Activated T-cell treated with anti-CD3 and anti-CD28 coated beads, Interleukin-2, amount 50 U/mL, for 1 hour (primary cell): ENCODE measurements at places on chromosomes 2 and 18.

GRCh38 chr2:96869281-96869821, 529 bp downstream of the SEMA4C start:
- no peak for DNase-seq

GRCh38 chr2:241862775-241863535, 4.3 kb upstream of the PDCD1 start:
- no peak for DNase-seq

DNA sequence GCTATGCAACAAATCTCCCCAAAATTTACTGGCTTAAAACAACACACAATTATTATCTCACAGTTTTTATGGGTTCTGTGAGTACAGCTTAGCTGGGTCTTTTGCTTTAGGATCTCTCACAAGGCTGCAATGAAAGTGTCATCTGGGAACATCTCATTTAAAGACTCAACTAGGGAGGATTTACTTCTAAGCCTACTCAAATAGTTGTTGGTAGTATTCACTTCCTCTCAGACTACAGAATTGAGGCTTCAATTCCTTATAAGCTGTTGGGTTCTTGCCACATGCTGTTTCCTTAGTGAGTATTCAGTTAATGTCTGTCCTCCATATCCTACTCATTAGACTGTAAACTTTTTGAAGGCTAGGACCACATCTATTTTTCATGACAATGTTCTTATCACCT, 72.3 kb downstream of the MDH1 start:
- DNase-seq, result no peak

DNA sequence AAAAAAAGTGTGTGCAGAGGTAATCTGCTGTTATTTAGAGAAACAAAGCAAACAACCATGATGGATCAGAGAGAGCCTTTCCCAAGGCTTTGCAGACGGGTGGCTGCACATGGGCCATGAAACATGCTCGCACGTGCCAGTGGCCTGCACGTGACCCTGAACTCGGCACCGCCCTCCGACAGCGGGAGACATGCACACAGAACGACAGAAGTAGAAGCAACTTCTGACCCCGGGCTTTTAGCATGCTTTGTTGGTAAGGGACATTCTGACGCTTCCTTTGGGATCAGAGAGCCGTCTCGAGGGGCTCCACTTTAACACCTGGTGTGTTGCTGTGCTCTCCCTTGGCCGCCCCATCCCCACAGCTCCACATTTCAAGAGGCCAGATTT, 112.5 kb downstream of the KCNF1 start:
- DNase-seq, result no peak

DNA sequence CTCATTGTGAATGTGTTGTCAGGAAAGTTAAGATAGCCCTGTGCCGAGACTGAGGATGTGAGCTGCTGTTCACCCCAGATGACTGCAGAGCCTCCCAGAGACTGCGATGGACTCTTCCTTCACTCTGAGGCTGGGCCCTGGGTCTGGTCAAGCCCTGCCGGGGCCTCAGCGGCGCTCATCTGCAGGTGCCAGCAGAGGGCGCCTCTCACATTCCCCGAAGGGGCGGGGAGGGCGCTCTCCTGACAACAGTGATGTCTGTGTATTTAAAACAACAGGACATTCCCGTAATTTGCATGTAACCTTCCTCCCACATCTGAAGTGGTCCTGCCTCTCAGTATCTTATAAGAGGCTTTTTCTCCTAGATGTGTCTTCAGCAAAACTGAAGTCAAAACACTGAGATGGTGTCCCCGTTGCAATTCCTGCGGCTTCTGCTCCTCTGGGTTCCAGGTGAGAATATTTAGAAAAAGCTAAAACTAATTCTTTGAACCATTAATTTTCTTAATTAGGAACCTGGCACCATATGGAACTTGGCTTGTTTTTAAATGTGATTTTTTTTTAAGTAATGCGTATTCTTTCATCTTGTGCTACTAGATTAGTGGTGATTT, 1377.9 kb downstream of the RPIA start:
- no peak for DNase-seq

DNA sequence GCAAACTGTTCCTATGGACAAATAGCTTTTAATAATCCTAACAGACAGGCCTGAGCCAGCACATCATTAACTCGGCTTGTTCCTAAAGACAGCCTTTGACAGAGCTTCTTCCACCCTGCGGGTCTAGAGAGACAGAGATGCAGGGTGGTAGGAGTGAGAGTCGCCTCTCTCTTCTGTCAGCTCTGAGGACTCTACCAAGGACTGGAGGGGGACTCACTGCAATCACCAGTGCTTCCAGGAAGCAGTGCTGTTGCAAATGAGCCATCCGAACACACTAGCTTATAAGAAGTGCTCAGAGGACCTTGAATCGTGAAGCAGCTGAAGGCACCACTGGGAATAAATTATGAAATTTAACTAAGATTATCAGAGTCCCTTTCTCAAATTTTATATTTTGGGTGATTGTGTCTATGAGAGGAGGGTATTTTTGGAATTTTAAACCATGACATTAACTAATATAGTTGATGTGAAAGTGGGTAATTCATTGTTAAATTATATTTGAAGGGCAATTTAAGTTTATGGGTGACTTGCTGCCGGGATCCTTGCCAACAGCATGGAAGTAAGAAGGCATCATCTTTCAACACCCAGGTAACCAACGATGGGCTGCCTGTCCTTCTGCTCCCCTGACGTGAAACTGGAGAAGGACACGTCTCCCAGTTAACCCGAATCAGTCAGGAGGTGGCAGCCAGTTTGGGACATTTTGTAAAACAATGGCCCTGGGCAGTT, 43.6 kb upstream of the PXDN start:
- DNase-seq, result no peak

- DNase-seq, result no peak
Observed at GRCh38 chr2:224023188-224023587, 15.9 kb downstream of the SERPINE2 start.

- no peak for DNase-seq
Observed at GRCh38 chr2:236670235-236670620, 100.6 kb downstream of the ACKR3 start.

DNA sequence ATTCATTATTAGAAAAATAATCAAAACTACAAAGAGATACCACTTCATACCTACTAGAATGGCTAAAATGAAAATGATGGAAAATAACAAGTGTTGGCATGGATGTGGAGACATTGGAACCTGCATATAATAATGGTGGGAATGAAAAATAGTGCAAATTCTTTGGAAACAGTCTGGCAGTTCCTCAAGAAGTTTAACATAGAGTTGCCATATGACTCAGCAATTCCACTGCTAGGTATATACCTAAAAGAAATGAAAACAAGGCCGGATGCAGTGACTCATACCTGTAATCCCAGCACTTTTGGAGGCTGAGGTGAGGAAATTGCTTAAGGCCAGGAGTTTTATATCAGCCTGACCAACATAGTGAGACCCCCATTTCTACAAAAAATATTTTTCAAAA, 41.6 kb upstream of the ACYP2 start:
- no peak for DNase-seq

DNA sequence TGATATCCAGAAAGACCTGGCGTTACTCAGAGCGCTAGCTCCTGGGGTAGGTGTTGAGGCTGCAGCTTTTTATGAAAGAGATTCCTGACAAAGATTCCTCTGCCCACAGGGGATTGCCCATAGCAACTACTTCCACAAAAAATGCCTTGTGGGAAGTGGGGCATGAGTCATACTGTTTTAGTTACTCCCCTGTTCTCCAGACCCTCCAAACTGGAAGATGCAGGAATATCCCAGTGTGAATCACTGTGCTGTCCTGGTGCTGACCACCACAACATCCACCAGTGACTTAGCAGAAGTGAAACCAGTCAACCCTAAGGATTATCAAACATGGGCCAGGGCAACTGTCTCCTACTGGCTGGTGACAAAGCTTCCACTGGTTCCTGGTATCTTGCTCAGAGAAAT, 61.8 kb downstream of the CDH2 start:
- no peak for DNase-seq

DNA sequence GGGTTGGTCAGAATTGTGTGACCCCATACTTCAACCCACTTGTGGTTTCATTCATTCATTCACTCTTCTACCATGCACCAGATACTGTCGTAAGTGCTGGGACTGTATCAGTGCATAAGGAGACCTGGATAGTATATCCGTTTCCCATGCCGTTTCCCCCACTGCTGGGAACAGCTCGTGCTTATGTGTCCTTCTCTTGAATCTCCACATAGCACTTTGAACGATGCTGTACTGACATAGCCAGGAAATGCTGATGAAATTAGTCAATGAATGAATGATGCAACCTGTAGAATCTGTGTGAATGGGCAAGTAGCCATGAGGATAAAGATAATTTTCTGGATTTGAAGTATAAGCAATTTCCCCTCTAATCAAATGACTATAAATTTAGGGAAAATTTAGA, 276.1 kb downstream of the BCL2 start:
- DNase-seq, result no peak

DNA sequence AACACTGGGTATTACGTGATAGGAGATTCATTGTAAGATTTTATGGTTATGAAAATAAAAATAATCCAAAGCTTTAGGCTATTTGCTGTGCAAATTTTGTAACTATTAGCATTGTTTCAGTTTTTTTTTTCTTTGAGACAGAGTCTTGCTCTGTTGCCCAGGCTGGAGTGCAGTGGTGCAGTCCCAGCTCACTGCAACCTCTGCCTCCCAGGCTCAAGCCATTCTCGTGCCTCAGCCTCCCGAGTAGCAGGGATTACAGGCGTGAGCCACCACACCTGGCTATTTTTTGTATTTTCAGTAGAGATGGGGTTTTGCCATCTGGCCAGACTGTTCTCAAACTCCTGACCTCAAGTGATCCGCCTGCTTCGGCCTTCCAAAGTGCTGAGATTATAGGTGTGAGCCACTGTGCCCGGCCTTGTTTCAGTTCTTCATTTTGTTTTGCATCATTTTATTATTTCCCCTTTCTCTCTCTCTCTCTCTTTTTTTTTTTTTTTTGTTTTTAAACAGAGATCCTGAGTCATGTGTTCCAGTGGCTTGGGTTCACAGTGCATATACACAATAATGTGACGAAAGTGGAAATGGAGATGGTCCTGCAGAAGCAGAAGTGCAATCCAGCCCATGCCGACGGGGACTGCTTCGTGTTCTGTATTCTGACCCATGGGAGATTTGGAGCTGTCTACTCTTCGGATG, 25.8 kb downstream of the CASP10 start:
- DNase-seq, result no peak

DNA sequence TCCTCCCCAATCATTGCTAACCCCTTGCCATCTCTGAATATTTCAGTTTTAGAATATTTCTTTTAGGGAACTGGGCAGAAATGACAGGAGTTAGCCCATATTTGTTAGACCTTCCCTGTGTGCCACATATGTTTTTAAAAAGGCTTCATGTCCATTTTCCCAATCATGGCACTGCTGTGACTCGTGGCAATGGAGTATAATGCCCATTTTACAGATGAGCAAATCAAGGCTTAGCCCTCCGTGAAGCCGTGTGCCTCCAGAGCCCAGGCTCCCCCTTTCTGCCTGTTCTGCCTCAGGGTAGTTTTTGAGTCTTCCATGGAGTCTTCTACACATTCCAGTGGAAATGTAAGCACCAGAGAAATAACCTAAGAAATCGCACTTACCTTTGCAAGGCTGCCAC, 130.1 kb downstream of the KCTD1 start:
- no peak for DNase-seq

GRCh38 chr2:212897296-212897695, 254.1 kb downstream of the IKZF2 start:
- no peak for DNase-seq
